ENCODE measurements at places on chromosomes 1 and 21.

DNA sequence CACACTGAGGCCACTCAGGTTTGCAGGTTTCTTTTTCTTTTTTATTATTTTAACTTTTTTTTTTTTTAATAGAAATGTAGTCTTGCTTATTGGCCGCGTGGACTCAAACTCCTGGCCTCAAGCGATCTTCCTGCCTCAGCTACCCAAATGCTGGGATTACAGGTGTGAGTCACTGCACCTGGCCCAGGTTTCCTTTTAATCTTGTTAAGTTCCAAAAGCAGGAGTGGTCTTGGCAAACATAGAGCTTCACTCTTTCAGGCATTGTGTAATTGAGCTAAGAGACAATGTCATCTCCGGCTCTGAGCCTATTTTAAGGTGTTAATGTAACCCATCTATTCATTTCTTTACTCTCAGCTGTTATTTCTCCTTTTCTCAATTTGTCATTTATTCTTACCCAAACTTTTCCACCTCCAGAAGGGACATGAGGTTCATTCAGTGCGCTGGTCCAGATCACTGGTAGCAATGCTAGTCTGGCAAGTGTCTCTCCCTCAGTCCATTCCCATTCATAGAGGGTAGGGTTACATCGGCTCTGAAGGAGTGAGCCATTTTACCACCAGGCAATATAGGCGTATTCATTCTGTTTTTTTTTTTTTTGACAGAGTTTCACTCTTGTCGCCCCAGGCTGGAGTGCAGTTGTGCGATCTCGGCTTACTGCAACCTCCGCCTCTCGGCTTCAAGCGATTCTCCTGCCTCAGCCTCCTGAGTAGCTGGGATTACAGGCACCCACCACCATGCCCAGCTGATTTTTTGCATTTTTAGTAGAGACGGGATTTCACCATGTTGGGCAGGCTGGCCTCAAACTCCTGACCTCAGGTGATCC lies 11.3 kb upstream of the MFSD2A start:
- DNase-seq = no peak

- peak; percentile 68 for DNase-seq
Observed at GRCh38 chr1:235898126-235898525, 31.4 kb upstream of the LYST start.

DNA sequence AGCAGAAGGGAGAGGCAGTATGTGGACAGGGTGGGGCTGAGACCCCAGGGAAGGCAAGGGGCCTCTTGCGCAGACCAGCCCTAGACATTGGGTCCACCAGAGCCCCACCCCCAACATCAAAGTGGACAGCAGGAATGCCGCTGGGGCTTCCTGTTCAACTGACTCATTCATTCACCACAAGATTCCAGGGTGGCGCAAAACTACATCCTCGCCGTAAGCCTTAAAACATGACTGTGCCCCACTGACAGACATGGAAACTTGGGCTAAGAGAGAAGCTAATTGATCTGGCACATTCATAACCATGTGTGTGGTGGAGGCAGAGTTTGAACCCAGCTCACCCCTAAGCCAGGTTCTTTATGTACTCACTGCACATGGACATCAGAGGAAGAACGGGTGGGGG lies 14.0 kb downstream of the COL16A1 start:
- peak; percentile 98 for DNase-seq

- DNase-seq = no peak
Observed at GRCh38 chr1:21338573-21339355, 48.5 kb upstream of the ECE1 start.

GRCh38 chr1:247639381-247639981 lies 34.1 kb downstream of the OR2G3 start:
- DNase-seq = peak; percentile 13

Measured in fibroblast of skin of back (primary cell).